ENCODE measurements at places on chromosomes 2 and 18.
A peak's percentile ranks its signal among the peaks of the same experiment; 100 is the strongest.

GRCh38 chr18:50590593-50590992 lies 30.7 kb downstream of the MAPK4 start:
- no peak for DNase-seq

GRCh38 chr2:109659396-109660045 lies 45.4 kb downstream of the SOWAHC start:
- no peak for DNase-seq

DNA sequence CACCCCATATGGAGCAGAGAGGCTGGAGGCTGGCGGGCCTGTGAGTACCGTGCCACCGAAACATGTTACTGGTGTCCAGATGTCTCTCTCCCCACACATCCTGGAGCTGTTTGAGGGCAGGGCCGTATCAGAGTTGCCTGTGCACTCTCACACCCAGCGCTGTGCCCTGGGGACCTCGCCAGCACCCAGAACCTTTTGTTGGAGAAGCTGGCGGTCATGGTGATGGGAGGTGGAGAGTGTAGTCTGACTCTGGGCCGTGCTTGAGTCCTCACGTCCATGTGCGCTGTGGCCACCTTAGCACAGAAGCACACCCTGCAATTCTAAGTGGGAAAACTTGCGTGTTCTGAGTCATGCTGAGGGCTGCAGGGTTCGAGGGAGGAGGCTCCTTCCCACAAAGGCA lies 259.2 kb downstream of the NDUFA10 start:
- no peak for DNase-seq

- DNase-seq, result no peak
Observed at GRCh38 chr2:227365833-227366232, 13.3 kb downstream of the TM4SF20 start.

DNA sequence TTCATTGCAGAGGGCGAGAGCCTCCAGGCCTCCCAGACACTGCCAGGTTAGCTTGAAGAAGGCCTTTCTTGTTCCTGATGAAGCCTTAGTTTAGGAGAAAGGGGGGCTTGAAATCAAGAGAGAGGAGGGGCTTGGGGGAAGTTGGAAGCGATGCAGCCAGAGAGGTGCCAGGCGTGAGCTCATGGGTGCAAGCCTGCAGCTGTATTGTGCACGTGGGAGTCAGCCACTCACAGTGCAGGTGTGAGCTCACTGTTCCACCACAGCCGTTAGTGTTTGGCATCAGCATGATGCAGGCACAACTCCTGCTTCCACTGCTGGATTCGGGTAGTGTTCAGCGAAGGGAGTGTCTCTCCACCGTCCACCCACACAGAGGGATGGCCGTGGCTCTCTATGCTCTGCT lies 68.4 kb upstream of the ALPP start:
- DNase-seq, result no peak

DNA sequence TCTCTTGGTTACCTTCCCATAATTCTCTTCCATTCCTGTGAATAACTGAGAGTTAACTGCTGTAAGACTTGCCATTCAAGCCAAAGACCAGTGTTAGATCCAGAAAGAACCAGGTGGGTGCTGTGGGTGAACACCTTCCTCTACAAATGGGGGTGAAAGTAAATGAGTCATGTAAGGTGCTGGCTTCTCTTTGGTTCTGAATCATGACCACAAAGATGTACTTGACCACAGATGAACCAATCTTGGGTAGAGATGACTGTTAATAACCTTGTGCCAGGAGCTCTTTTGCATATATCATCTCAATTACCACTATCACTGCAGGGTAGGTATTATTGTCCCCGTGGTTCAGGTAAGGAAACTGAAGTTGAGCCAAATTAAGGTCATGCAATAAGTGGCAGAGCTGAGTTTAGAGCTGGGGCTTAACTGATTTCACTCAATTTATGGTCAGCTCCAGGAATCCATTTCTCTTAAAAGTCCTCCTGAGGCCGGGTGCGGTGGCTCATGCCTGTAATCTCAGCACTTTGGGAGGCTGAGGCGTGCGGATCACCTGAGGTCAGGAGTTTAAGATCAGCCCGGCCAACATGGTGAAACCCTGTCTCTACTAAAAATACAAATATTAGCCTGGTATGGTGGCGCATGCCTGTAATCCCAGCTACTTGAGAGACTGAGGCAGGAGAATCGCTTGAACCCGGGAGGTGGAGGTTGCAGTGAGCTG lies 244.9 kb upstream of the CXCR4 start:
- DNase-seq, result no peak

DNA sequence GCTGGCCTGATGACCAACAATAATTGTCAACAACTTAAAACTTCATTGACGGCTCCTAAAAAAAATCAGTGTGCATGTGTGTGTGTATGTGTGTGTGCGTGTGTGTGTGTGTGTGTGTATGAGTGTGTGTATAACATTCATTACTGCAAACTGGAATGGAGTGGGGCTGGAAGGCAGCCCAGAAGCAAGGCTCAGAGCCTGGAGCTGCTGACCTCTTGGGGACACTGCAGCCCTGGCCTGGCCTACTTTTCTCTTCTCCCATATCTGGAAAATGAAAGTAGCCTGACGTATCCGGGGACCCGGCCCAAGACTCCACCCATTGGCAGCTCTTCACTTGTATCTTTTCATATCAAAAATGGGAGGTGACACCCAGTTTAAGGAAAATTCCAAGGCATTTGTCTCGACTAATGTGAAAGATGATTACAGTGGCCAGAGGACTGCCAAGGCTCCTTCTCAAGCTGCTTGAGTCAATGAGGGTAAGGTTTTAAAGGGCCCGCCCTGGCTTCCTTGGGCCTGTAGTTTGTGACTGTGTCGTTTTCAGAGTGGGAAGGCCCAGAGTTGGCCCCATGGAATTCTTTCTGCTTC lies 72.4 kb upstream of the IL1R1 start:
- DNase-seq, result no peak

DNA sequence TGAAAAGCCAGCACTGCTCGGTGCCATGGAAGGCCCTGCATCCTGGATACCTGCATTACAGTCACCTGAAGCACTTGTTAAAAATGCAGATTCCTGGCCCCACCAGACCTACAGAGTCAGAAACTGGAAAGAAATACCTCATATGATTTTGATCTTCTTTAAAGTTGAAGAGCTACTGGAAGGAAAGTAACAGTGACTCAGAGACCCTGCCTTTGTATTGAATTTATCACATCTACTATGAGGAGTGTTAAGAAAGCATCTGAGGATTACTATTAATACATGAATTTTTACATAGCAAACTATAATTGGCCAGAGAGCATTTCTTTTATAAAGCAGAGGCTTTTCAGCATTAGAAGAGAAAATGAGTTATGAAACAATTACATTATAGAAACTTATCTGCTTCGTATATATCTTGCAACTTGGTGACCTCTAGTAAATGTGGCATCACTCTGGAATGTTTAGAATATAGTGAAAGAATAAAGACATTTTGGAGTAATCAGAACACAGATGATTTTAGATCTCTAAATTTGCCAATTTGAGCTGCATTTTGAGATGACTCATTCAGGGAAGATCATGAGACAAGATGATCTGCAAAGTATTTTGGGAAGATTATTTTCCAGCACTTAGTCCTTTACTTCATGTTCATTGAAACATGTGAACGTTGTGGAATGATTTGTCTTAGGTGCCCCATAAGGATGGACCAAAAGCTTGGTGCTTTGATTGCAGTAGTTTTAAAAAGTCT lies 12.2 kb downstream of the PTPRM start:
- DNase-seq, result no peak

DNA sequence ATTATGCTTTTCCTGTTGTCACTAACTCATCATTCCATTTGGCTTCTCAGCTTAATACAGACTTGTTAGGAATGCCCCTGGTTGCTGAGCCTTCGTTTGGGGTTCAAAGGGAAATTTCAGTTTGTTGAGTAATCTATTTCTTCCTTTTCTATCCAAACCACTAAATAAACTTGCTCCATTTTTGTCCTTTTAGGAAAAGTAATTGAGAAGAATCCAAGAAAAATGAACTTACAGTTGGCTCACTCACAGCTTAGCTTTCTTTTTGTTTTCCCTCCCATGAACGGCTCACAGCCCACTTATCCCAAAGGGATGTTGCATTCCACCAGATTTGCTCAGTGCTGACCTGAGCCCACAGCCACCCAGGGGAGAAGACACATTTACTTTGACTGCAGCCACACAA lies 73.9 kb downstream of the SOX11 start:
- no peak for DNase-seq

GRCh38 chr2:62774555-62775366 lies 69.2 kb downstream of the EHBP1 start:
- DNase-seq, result no peak

DNA sequence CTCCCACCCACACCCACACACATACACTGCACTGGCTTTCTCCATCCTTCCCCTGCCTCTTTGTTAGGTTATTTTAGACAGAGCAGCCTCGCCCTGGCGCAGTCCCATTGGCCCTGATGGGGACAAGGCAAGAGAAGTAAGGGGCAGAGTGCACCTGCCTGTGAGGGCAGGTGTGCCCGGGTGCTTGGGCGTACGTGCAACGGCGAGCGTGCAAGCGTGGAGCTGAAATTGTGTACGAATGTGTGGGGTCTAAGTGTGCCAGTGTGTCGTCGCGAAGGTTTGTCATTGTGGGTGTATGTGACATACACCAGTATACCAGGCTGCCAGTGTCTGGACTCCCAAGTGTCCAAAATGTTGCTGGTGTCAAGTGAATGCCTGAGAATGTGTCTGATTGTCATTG lies 544 bp downstream of the LRATD1 start:
- DNase-seq, result no peak

- peak; percentile 5 for DNase-seq
Observed at GRCh38 chr2:211455216-211455841, 898.9 kb downstream of the CPS1 start.

GRCh38 chr2:61065714-61066709 lies at the start of gene SANBR:
SANBR (plus strand) TSS chr2:61065871; CDS start chr2:61070351, 4,480 bp downstream.
- peak; percentile 81 for DNase-seq

GRCh38 chr2:120650022-120650644 lies 85.5 kb upstream of the GLI2 start:
- DNase-seq, result no peak

GRCh38 chr2:60972889-60973656 lies 44.4 kb upstream of the PEX13 start:
- no peak for DNase-seq

GRCh38 chr18:32980896-32981295 lies 208.1 kb upstream of the KLHL14 start:
- no peak for DNase-seq

DNA sequence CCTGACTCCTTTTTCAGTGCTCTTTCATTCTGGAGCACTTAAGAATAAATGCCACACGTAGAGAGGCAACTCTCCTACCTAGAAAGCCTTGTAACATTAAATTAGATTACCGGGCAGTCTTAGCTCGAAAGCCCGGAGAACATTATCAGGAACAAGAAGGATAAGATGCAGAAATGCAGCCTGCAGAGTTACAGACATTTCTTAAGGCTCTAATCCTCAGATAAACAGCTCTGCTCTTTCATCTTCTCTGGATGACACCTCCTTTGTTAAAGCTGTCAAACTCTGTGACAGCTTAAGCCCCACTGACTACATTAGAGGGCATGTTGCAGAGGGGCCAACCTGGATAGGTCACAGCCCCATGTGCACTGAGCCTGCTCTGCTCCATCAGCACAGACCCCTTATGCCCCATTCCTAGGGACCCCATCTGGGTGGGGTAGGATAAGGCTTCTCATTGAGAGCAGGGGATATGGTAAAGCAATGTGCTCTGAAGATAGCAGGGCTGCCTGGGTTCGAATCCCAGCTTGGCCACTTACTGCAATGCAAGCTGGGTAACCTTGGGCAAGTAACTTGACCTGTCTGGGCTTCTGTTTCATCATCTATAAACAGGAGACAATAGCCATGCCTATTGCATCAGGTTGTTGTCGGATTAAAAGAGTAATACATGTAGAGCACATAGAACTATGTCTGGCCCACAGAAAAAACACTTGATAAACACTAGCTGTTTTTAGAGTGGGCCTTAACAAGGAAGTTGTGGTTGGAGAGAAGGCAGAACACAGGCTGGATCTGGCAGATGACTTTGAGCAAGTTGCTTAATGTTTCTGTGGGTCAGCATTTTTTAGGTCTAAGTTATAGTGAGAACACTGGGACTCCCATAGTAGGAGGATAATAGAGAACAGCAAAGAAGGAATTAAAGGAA lies 111.4 kb downstream of the THNSL2 start:
- no peak for DNase-seq

DNA sequence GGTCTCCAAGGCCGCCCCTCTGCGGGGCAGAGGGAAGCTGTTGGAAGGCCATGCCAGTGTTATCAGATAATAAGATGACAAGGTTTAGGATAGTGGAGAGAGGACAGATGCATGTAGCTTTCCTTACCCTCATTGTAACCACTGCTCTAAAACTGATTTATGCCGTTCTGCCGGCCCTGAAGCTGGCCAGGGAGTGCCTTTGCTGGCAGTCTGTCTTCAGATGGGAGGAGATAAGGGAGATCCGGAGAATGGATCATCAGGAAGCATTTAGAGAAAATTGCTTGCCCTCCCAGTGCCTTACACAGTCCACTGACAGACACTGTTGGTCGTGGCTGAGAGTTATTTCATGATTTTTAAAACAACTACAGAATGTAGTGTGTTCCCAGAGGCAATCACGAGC lies 35.4 kb upstream of the MYO3B start:
- no peak for DNase-seq

- no peak for DNase-seq
Observed at GRCh38 chr2:11215407-11215806, 60.1 kb downstream of the SLC66A3 start.

DNA sequence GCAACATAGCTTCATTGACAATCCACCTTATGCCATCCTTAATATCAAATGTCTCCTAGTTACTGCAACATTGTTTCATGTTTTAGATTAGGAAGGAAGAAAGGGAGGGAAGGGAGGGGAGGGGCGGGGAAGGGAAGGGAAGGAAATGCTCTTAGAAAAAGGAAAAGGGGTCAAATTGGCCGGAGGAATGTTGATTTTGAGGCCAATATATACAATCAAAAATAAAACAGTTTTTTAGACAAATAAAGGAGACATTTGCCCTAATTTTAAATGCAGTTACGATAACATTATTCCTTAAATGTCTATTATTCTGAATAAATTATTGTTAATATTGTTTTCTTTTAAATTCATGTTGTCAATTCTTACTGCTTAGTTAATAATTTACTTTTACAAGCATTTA lies 33.5 kb upstream of the CALCRL start:
- no peak for DNase-seq

- DNase-seq, result no peak
Observed at GRCh38 chr18:70450426-70451253, 161.8 kb downstream of the SOCS6 start.

GRCh38 chr2:88808083-88808482 lies 116.6 kb downstream of the RPIA start:
- no peak for DNase-seq

- DNase-seq, result no peak
Observed at GRCh38 chr2:176004934-176005333, 2.9 kb upstream of the LNPK start.

All from GM12891 (cell line).